ENCODE measurements at places on chromosomes 6 and 20. TPM values are rescaled to one million over a fixed set of nuclear protein-coding genes. Genes with fewer than 3 reads are reported as not detected.
A peak's percentile ranks its signal among the peaks of the same experiment; 100 is the strongest.

DNA sequence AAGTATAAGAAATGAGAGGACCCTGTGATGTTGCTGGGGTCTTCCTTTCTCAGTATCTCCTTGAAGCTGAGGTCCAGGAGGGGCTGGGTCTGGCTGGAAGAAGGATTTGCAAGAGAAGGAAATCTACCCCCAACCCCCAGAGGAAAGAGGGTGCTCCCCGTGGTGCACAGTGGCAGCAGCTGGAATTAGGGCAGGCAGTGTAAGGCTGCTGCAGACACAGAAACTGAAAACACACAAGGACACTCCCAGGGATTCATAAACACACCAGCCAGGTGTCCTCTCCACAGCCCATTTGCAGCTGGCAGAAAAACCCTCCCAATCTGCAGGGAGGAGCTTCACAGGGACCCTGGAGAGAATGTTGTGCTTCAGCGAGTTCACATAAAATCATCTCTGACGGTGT, 297.2 kb downstream of the CDH26 start:
- H3K27ac ChIP-seq = no peak overlapping the region
- H3K27me3 ChIP-seq = peaks cover 33% of the 10 kb centered on the region
- no peak for DNase-seq
- no peaks in the 10 kb centered on the region for H3K36me3 ChIP-seq
- H3K4me1 ChIP-seq = no peaks in the 10 kb centered on the region

DNA sequence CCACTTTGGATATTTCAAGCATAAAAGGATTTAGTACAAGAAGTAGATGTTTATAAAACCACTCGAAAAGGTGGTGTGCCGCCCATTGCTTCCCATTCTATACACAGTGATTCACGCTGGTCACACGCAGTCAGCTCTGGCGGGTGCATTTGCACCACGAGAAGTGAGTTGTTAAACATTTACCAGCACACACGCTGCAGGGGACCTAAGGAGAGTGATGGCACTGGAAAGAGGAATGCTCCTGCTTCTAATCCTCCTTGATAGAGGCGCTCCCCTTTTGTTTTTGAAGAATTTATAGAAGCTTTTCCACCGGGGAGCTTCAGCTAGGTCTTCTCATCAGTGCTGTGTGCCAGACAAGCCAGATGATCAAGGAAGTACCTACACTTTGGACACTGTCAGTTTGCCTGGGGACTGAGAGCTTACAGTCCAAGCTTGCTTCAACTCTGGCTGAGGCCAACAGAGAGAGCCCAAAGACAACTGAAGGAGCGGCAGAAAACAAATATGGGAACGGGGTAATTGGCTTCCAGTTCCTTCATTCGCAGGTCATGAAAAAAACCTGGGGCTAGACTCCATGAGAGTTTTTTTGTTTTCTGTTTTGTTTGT, 31.2 kb downstream of the MUC22 start:
- no peak for DNase-seq
- no peaks in the 10 kb centered on the region for H3K27me3 ChIP-seq
- H3K27ac ChIP-seq = no peak overlapping the region
- H3K4me3 ChIP-seq = no peak overlapping the region
- H3K36me3 ChIP-seq = no peaks in the 10 kb centered on the region

GRCh38 chr20:25239387-25240370, 8.2 kb upstream of the PYGB start:
- no peak for DNase-seq
- no peak overlapping the region for H3K27ac ChIP-seq
- no peak overlapping the region for H3K4me3 ChIP-seq
- H3K27me3 ChIP-seq = no peaks in the 10 kb centered on the region
- no peaks in the 10 kb centered on the region for H3K36me3 ChIP-seq
- H3K4me1 ChIP-seq = peaks cover 30% of the 10 kb centered on the region

DNA sequence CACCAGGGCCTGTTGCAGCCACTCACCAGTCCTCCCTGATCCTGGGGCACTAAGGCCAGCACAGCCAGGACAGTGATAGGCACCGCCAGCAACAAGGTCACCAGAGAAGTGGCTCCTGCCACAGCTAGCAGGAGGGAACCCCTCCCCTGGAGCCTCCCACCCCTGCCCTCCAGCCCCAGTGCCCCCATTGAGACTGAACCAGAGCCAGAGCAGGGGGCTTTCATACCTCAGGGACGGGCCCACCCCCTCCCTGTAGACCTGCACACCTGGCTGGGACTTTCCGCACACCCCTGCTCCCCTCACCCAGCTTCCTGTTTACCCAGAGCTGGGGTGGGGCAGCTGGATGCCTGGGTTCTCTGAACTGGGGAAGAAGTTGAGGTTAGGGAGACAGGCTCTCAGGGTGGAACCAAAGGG, at the start of gene LTB:
Gene LTB (minus strand): TSS at position 195 of the 414 bp plus-strand sequence. CDS start 7 bp downstream, at position 188.
- H3K4me3 ChIP-seq = peak within 1 kb of the TSS; percentile 64
- no peaks in the 10 kb centered on the region for H3K36me3 ChIP-seq
- no peak for DNase-seq
- H3K4me1 ChIP-seq = no peaks in the 10 kb centered on the region
- no peak within 1 kb of the TSS for H3K27ac ChIP-seq
- no peaks in the 10 kb centered on the region for H3K27me3 ChIP-seq

DNA sequence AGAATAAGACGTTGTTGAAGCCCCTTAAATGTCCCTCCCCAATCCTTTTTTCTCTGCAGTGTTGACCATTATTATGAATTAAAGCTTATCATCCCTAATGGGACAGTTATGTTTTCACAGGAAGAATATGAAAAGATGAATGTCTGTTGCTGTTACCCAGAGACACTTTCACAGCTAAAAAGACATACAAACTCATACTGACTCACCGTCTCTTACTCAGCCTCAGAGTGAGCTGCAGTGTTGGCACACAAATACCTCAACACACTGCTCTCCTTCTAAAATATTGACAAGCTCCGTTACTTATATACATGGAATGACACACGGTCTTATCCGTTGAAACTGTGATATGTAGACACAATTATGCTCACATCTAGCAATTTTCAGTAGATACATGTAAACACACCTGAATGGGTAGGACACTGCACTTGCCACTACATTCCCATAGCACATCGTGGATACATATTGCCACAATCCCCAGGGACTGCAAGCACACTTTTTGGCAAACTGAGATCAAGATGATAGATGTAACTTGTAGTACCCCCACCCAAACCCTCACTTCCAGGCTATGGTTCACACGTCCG, 9.6 kb upstream of the SAPCD1 start:
- no peak for DNase-seq
- no peak overlapping the region for H3K27ac ChIP-seq
- H3K27me3 ChIP-seq = no peaks in the 10 kb centered on the region
- no peaks in the 10 kb centered on the region for H3K36me3 ChIP-seq
- no peak overlapping the region for H3K4me3 ChIP-seq

DNA sequence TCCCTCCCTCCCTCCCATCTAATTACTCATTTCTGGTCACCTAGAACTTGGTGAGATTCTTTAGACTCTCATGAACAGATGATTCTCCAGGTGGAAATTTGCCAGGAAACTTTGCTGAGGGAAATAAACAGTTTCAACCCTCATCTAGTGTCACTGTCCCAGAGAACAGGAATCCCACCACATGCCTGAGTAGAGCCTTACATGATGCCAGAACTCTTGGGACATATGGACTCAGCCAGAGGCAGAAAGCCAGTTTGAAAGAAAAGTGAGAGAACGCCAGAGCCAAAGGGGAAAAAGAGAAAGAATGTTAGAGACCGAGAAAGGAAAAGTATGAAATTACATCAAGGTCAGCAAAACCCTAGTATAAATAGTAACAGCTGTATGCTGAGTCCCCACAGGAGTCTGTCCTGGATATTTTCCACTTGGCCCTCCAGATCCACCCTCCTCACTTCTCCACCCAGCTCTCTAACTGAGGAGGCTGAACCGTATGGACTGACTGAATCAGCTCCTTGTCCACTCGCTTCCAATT, 127.5 kb upstream of the COL21A1 start:
- peaks cover 26% of the 10 kb centered on the region for H3K4me1 ChIP-seq
- H3K27me3 ChIP-seq = no peaks in the 10 kb centered on the region
- DNase-seq = peak; percentile 76
- H3K4me3 ChIP-seq = peak overlapping the region; percentile 28

DNA sequence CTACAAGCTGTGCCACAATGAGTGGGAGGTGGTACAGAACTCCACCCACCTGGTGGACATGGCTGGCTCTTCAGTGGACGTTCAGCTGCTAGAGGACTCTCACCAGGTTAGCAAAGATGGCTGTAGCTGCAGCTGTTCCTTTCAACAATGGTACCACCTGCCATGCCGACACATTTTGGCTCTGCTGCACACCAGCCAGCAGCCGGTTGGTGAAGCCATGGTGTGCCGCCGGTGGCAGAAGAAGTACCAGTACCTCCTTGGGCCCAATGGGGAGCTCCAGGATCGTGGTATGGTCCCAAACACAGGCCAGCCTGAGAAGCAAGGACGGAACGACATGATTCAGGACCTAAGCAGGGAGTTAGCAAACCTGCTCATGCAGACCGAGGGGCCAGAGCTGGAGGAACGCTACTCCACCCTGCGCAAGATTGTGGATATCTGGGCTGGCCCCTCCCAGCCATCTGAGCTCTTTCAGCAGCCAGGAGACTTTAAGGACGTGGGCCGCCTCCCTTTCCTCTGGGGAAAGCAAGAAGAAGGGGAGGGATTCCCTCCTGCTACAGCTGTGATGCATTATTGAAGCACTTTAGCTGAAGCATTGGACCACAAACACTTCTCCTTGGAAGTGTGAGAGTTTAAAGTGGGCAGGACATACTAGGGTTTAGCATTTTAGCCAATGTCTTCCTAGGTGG, 2.8 kb upstream of the ZSWIM1 start:
- no peak overlapping the region for H3K4me3 ChIP-seq
- no peak overlapping the region for H3K27ac ChIP-seq
- peaks cover 4% of the 10 kb centered on the region for H3K36me3 ChIP-seq
- H3K27me3 ChIP-seq = no peaks in the 10 kb centered on the region

GRCh38 chr6:132194529-132194928, 206.7 kb downstream of the MOXD1 start:
- H3K27me3 ChIP-seq = no peaks in the 10 kb centered on the region
- no peak overlapping the region for H3K4me3 ChIP-seq

- H3K27ac ChIP-seq = no peak overlapping the region
- DNase-seq = no peak
- H3K36me3 ChIP-seq = no peaks in the 10 kb centered on the region
- H3K4me3 ChIP-seq = no peak overlapping the region
- H3K27me3 ChIP-seq = no peaks in the 10 kb centered on the region
- no peaks in the 10 kb centered on the region for H3K4me1 ChIP-seq
Measured at GRCh38 chr6:69138148-69138547, 503.1 kb downstream of the ADGRB3 start.

GRCh38 chr6:108395297-108395696, 100.4 kb downstream of the AFG1L start:
- H3K4me1 ChIP-seq = no peaks in the 10 kb centered on the region
- no peaks in the 10 kb centered on the region for H3K36me3 ChIP-seq
- no peaks in the 10 kb centered on the region for H3K27me3 ChIP-seq
- DNase-seq = no peak
- H3K4me3 ChIP-seq = no peak overlapping the region

Gene DNMT3B
- 15.6 TPM for total RNA-seq

Gene FAM83C
- 0.10 TPM for total RNA-seq

Gene PNPLA1
- not detected for total RNA-seq

Gene MYT1
- 0.10 TPM for total RNA-seq

Gene TFAP2A
- 10.6 TPM for total RNA-seq

Gene ENPP4
- total RNA-seq = 0.32 TPM

Data from SJCRH30 (cell line).